ENCODE measurements at places on chromosomes 2 and 18.
A peak's percentile ranks its signal among the peaks of the same experiment; 100 is the strongest.

- no peak for DNase-seq
Measured at GRCh38 chr18:58562999-58563667, 65.8 kb downstream of the ALPK2 start.

GRCh38 chr2:234388591-234388990, 108.3 kb downstream of the ARL4C start:
- no peak for DNase-seq

- DNase-seq, result no peak
Measured at GRCh38 chr2:61670591-61671501, 132.7 kb upstream of the XPO1 start.

GRCh38 chr18:37476182-37476581, 89.4 kb downstream of the CELF4 start:
- DNase-seq, result peak; percentile 34

- DNase-seq, result peak; percentile 96
Measured at GRCh38 chr2:175432021-175432420, 250.5 kb upstream of the ATP5MC3 start.

- DNase-seq, result no peak
Measured at GRCh38 chr2:43762286-43762685, 11.6 kb upstream of the DYNC2LI1 start.

DNA sequence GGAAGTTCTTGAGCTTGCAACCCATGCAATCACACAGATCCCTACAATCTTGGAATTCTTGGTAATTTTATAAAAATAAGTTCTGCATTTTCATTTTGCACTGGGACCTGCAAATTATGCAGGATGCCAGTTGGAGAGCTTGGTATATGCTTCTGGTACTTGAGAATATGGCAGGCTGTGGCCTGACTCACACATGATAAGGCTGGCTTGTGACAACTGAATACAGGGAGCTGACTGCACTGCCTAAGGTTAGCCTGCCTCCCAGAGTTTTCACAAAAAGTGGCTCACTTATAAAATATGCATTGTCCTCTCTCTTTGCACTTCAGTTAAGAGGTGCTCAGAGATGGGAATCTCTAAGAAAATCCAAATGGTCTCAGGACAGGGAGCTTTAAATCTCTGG, 265.5 kb upstream of the KCNJ3 start:
- DNase-seq, result no peak

GRCh38 chr2:43018179-43019024, 208.0 kb downstream of the ZFP36L2 start:
- no peak for DNase-seq

GRCh38 chr18:9862686-9863085, 23.1 kb upstream of the TXNDC2 start:
- DNase-seq, result no peak

- DNase-seq, result no peak
Measured at GRCh38 chr18:11162889-11163288, 13.5 kb upstream of the PIEZO2 start.

- peak; percentile 14 for DNase-seq
Measured at GRCh38 chr18:21452796-21453510, 147.6 kb downstream of the ESCO1 start.

- DNase-seq, result no peak
Measured at GRCh38 chr18:58520969-58521368, 107.9 kb downstream of the ALPK2 start.

- DNase-seq, result peak; percentile 36
Measured at GRCh38 chr18:44803019-44803650, 122.4 kb downstream of the SETBP1 start.

- no peak for DNase-seq
Measured at GRCh38 chr2:213243189-213244044, 40.8 kb upstream of the SPAG16 start.

DNA sequence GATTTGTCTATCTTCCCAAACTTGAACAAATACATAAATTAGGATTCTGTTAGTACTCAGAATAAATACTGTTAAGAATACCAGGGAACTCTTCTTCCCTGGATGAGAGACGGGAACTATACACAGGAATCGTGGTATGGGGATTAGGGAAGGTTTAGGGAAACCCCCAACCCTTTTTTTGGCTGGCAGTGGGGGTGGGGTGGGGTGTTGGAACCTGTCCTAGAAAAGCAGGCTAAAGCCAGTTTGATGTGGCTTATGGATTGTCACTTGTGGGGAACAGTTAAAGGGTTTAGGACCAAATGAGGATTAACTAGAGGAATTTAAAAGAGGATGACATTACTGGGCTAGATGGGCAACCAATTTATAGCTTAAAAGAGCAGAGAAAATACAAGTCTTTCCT, 1.8 kb downstream of the SLC4A10 start:
- DNase-seq, result no peak

- no peak for DNase-seq
Measured at GRCh38 chr2:216064014-216064630, 17.5 kb downstream of the PECR start.

DNA sequence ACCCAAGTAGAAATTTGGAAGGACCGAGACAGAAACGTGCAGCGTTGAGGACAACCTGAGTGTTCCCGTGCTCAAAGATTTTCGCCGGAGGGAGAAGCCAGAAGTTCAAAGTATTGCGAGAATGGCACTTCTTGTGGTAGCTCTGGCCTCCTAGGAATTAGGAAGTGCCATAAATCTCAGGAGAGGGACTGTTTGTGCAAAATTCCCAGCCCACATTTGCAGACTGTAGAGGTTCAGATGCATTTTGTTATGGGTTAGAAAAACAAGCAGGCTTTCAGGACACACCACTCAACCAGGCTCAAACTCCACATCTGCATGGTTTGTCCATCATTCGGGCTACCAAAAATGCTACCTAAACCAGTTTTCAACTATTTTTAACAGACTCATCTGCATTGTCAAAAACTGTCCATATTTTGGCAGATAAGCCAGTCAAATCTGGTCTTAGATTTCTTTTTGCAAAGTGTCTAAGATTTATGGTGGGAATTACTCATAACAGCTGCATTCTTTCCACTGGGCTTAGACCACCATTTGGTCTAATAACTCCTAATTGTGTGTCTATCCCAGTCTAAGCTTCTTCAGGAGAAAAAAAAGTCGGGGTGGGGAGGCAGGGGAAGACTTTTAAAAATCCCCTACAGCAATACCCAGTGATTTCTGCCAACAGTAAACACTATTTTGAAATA, 422.9 kb downstream of the ARHGAP15 start:
- no peak for DNase-seq

- DNase-seq, result no peak
Measured at GRCh38 chr18:49944663-49945062, 131.3 kb upstream of the ACAA2 start.

DNA sequence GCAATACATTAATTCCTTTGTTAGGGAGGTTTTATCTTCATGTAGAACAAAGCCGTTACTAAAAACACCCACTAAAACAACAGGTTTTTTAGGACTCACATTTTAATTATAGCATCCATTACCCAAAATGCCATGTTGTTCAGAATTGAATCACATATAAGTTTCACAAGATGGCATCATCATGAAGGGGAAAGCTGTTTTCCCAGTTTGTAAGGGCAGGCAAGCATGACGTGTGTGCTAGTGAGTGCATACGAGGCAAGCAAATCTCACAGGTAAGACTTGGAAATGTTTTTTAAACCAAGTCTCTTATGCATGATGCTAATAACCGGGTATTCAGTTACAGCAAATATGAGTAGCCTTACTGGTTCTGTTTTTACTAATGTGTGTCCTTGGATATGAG, 111.8 kb upstream of the NFATC1 start:
- peak; percentile 32 for DNase-seq

DNA sequence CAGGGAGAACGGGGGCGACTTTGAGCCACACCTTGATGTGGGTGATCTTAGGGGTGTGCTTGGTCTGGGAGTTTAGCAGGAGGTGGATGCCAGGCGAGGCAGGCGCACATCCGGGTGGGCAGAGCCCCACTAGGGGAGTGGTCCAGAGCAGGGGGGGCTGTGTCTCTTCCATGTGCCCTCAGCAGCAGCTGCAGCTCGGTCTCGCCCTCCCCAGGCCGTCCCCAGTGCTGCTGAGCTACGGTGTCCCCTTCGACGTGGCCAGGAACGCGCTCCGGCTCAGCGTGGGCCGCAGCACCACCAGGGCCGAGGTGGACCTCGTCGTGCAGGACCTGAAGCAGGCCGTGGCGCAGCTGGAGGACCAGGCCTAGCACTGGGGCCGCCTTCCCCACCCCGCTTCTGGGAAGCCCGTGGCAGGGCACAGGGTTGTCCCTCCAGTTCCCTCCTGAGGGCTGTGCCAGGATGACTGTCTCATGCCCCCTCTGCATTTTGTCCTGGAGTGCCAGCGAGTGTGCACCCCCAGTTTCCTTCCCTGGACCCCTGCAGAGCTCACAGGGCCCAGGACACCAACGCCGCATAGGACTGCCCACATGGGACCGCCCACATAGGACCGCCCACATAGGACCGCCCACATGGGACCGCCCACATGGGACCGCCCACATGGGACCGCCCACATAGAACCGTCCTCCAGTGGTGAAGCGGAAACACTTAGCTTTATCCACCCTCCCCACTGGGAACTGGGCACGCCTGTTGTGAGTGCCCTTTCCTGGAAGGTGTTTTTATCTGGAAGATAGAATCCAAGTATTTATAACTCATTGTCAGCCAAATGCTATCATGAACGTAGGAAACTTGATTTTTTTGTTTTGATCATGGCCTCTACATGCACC, 1.9 kb upstream of the ESPNL start:
- DNase-seq, result no peak

DNA sequence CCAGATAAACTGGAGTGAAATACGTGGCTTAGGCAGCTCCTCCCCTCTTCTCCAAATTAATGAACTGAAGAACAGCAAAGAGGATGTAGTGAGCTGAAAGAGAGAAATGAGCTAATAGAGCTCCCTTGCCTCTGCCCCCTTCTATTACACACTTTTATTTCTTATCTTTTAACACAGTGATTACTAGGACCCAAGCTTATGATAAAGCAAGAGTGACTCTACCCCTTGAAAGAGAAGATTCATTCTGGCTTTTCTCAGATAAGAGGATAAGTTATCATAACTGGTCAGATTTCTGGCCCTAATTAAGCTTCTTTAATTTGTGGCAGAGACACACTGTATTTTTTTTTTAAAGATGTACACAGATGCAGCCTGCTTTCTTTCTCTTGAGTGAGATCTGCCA, 102.2 kb downstream of the MSTN start:
- no peak for DNase-seq

GRCh38 chr2:46389417-46389916, 89.9 kb upstream of the TMEM247 start:
- no peak for DNase-seq

DNA sequence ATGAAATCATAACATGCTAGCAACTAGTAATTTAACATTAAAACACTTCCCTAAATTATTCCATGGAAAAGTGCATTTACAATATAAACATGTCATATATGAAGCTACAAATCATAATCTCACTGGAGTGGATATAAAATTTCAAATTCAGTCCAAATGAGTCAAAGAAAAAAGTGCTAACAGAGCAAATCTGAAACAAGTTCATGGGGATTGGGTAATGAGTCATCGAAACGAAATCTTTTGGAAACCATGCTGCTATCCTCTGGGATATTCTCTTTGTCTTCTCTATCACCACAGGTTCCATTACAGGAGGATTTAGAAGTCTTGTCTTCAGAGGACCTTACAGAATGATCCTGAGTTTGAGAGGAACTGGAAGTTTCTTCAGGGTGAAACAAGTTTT, 34.1 kb downstream of the STK17B start:
- DNase-seq, result no peak

DNA sequence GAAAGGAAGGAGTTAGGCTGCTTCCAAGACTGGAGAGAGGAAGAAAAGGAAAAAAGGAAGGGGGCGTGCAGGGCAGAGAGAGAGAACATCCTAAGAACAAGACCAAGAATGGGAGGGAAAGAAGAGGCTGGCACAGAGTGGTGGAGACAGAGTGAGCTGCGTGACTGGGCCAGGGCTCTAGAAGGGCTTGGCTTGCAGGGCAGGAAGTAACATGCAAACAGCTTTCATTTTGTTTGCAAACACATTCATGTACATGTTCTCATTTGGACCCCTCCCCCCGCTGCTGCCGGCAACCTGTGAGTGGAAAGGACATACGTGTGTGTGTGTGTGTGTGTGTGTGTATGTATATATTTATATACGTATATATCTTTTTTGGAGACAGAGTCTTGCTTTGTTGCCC, 46.8 kb upstream of the DNMT3A start:
- no peak for DNase-seq

GRCh38 chr2:151860210-151860609, 32.0 kb upstream of the ARL5A start:
- no peak for DNase-seq

DNA sequence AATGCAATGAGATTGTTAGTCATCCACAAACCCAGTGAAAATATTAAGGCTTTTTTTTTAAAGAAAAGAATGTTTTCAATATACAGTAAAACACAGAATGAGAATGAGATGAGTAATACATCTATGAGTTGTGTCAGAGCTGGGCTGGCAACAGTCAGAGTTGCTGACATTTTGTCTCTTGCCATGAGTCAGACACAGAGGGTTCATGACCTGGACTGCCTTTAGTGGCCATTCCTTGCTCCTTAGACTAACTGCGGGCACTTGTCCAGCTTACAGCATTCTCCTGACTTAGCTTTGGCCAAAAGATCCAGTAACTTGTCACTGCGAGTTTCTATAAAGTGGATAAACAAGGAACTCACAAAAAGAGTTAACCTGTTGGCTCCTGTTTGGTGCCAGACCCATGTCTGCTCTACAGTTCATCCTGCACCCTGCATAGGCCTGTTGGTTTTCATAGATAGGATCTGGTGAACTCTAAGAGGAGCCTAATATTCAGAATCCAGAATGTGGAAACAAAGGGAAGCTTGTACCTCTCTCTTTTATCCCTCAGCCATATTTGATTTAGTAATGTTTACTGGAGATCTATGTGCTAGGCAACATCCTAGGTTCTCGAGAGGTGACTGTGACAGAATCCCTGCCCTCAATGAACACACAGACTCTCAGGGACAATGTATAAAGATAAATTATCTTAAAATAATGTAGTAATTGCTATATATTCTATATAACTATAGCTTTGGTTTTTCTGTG, 391.5 kb upstream of the VWC2L start:
- DNase-seq, result no peak

- DNase-seq, result no peak
Measured at GRCh38 chr2:127080938-127081755, 25.8 kb downstream of the BIN1 start.

DNA sequence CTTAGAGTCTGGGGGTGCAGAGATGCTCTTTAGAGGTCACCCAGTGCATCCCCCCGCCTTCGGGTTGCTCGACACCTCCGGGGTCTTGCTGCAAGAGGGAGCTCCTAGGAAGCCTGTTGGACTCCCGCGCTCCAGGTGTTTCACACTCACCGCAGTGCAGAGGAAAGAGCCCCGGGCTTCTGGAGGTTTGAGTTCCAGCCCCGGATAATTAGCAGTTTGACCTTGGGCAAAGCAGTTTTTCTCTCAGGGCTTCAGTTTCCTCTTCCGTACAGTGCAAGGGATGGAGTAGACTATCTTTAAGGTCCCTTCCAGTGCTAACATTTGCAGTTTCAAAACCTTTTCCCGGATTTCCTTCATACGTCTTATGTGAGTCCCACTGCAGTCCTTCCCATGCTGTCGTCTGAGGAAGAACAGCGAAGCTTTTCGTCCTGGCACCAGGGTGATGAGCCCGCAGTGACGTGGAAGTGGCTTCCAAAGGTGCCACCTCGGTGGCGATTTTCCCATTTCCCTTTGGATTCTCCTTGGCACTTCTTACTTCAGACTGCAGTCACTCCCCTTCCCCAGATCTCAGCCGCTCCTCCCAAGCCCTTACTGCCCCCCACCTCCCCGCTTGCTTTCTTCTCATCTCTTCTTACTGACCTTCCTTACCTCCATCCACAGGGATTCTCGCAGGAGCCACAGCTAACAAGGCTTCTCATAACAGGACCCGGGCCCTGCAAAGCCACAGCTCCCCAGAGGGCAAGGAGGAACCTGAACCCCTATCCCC, 585 bp downstream of the PNKD start:
- no peak for DNase-seq
